Effector CD4-positive, alpha-beta T cell (primary cell): ENCODE measurements at places on chromosomes 2 and 18.

DNA sequence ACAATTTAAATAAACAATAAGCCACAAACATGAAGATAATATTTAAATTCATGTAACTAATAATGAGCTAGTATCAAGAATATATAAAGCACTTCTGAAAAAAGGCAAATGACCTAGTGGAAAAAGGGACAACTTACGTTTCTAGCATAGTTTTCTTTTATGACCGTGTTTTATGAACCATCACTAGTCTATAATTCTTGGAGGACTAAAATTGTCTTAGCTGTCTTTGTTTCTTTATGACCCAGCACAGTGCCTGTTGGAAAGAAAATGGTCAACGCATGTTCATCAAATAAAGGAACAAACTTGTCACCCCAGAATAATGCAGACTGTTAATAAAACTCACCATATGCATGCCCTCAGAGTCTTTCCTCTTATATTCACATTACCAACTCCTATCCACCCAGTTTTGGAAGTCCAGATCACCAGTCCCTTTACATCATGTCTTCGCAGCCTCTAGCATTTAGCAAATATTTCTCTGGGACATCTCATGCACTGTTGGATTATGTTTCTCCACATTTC is 57.4 kb upstream of the GRB14 start:
- DNase-seq: no peak

DNA sequence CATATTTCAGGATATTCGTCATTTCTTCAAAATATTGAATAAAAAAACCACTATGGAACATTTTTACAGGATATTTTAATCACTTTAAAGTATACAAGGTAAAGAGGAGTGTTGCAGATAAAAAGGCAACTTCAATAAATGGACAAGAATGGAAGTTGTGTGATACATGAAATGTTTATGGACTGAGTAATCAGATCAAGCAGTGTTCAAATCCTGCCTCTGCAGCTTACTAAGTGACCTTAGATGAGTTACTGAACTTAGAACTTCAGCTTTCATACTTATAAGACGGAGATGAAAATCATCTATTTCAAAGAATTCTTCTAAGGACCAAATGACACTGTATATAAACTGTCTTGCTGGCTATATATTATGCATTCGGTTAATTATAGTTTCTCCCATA is 87.2 kb downstream of the LNPK start:
- DNase-seq: no peak

GRCh38 chr2:74373985-74374384 is 6.1 kb downstream of the DCTN1 start:
- no peak for DNase-seq

DNA sequence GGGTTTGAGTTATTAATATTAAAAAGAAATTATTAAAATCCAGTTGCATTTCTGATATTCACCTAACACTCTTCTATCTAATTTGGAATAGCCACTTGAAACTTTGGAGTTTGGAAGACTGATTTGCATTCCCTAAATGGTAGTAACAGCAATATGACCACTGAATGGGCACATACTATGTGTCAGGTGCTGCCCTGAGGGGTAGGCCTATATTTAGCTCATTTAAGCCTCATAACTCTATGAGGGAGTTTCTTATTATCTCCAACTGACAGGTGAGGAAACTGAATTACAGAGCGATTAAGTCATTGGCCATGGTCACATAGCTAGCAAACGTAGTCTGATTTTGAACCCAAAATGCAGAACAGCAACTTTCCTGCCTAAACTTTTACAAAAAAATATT is 77.3 kb downstream of the VWA3B start:
- no peak for DNase-seq

DNA sequence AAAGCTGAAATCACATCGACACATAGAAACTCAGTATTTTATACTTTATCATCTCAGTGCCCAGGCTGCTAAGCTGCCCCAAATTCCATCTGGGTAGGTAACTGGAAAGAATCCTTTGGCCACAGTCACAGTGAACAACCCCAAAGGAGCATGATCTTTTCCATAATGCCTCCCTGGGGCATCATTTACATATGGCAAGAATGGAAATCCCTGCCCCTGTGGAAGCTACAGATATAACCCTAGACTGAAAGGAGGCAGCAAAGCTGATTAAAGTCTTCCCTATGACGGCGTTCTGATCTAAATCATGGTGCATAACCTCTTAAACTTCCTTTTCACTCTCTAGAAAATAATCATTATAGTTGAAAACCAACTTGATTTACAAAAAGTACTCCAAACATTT is 41.5 kb downstream of the MAP3K19 start:
- DNase-seq: no peak

DNA sequence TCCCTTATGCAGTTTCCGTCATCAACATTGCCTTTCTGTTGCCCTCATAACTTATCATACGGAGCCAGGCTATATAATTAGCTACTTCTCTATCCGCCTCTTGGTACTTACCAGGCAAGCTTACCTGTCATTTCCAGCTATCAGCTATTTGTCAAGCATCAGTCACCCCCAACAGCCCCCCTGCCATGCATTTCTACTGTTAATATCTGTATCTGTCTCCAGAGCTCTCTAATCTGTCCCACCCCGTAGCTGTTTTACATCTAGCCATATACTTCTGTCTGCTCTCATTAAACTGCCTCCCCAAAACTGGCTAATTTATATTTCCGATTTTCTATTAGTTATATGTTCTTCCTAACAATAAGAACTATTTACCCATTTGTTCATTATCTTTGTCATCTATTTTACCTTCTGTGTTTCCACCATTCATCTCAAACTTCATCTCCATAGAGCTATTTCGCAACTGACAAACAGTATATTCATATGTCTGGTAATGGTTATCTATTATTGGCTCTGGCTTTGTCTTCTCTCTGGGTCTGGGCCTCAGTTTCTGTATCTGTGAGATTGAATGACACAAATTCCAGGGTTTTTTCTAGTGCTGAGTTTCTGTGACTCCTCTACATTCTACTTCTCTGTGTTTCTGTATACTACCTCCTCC is 9.6 kb downstream of the EMX1 start:
- no peak for DNase-seq

DNA sequence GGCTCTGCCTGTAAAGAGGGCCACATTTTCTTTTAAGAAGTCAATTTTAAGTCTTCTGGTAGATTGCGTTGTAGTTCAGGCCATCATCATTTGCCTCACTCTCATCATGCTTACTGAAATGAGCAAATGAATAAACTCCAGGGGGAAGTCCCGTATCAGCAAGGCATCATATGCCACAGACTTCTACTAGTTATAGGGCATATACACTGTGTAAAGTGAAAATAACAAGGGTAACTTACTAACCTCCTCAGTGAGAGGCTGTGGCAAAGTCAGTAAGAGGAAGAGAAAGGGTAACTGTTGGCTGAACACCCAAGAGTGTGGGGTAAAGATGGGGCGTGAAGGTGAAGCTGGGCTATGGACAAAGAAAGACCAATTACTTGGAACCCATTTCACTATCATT is 456.2 kb downstream of the SPAG16 start:
- DNase-seq: no peak

GRCh38 chr2:29374823-29375222 is 259.6 kb downstream of the CLIP4 start:
- DNase-seq: no peak

DNA sequence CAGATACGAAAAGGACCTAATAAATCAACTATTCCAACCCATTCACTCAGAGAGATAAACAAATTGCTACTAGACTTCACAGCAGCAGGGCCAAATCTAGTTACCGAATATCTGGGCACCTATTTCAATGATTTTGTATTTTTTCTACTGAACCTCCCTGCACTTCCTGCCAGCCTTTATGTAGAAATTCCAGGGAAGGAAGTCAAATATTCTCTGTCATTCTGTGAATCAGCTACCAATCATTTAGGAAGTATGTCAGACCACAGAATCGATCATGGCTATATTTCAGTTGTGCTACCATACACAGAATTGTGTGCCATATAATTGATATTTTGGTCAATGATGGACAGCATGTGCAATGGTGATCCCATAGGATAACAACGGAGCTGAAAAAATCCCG is 109.6 kb upstream of the SPOPL start:
- DNase-seq: no peak

DNA sequence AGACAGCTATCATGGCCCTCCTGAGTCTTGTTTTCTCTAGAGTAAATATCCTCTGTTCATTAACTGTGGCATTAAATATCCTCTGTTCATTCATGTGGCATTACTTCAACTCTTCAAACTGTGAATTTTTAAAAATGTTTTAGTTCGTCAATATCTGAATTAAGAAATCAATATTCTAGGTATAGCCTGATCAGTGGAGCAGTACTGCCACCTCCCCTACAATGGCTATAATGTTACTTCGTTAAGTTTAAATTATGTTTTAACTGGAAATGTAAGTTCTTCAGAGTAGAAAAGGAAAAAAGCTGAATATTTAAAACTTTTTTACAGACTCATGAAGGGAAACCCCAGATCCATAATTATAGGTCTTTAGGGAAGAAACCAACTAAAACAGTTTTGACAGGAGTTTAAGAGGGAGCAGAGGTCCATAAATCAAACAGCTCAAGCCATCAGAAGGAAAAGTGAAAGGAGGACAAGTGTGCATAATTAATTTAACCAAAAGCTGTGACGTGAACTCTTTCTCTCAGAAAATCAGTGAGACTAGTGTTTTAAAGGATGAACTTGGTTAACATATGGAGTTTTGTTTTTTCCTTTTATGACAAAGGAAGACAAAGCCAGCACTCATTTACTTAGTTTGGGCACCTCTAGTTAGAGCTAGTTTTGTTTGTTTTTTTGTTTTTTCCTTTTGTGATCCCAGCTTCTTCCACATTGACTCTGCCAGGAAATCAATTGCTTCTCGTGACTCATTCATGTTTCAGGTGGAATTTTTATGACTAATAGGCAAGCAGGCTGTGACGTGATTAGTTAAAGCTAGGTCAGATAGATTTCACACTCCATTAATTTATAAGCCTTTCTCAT is 44.9 kb downstream of the RBBP8 start:
- no peak for DNase-seq

DNA sequence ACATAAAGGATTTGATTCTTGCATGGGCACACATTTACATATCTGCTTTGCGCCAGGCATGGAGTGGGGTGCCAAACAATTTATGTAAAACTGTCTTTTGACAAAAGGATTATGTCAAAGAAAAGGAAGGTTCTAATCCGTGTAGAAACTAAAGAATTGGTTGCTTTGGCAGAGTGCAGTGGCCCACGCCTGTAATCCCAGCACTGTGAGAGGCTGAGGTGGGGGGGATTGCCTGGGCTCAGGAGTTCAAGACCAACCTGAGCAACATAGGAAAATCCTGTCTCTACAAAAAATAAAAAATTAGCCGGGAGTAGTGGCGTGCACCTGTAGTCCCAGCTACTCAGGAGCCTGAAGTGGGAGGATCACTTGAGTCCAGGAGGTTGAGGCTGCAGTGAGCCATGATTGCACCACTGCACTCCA is 1.1 kb upstream of the MTERF4 start:
- DNase-seq: no peak

GRCh38 chr18:77003316-77003715 is 129.3 kb downstream of the MBP start:
- DNase-seq: no peak

- no peak for DNase-seq
Measured at GRCh38 chr2:165197346-165197745, 6.5 kb downstream of the SCN3A start.

DNA sequence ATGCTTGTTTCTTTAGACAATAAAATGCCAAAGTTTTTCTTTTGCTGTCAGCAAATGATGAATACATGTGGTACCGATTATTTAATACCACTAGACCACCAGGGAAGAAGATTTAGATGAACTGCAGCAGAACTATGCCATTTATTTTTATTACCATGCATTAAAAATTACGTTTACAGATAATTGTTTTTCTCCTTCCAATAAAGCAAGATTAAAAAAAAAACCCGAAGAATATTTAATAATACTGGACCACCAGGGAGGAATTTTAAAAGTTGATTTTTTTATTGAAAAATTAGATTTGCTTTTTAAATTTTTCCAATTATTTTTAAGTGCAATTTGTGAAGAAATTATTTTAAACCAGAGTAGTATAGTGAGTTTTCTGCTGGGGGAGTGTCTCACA is 170.3 kb upstream of the HNRNPA3 start:
- DNase-seq: no peak

DNA sequence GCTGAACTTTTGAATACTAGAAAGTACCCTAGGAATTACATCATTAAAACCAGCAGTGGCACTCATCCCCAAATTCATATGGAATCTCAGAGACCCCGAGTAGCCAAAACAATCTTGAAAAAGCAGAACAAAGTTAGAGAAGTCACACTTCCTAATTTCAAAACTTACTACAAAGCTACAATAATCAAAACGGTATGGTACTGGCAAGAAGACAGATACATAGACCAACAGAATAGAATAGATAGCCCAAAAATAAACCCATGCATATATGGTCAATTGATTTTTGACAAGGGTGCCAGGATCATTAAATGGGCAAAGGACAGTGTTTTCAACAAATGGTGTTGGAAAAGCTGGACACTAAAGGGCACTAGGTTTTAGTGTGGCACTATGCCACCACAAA is 176.0 kb upstream of the NDUFV2 start:
- DNase-seq: no peak

DNA sequence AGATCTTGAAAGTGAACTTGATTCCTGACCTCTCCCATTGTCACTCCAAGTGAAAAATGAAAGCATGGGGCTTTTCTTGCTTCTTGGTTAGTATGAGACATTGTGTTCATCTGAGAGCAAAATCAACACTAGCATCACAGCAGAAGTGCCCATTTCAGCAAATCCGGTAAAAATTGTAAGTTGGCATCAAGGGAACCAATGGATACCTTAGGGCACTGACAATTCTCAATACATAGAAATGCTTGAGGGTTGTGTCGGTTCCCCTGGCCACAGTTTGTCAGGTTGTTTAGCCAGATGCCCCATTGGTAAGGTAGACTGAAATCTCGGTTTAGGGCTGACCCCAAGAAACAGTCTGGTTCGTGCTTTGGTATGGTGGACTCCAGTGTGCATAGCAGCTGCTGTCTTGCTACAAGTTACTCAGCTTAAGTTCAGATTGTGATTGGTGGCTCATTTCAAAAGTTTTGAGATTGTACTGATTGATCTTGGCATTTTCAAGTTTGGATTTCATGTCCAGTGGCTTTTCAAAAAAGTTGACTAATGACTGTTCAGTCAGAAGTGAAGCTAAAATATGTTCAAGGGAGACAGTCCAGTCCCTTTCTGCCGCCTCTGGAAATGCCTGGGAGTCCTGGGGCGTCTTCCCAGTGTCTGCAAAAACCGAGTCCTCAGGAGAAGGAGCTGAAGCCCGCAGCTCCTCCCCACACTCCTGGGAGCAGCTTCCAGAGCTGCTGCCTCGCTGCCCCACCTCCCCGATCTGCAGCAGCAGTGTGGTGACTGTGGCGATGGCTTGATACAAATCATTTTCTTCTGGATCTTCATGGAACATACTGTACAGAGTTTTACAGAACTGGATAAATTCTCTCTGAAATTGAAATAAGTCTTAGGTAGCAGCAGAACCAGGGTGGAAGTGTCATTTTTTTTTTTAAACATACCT is 5.6 kb downstream of the RPL31 start:
- DNase-seq: no peak

DNA sequence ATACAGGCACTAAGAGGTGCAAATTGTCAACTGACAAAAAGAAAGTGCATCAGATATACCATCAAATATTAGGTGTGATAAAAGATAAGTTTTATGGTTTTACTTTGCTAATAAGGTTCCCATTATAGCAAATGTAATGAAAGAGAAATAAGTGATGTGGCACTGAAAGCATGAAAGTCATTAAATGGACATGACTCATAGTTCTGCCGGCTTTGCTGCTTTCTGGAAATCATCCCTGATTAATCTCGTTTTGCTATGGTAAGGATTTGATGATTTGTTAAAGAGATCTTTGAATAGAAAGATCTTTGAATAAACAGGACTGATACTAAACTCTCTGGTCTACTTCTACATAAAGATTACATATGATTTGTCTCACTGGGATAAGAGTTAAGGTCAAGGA is 72.7 kb downstream of the CLIP4 start:
- no peak for DNase-seq
